Pulmonary artery endothelial cell (primary cell): ENCODE measurements at places on chromosomes 2 and 18. TPM values are rescaled to one million over a fixed set of nuclear protein-coding genes. Genes with fewer than 3 reads are reported as not detected.

- DNase-seq, result no peak
These were observed 72.4 kb downstream of the ID2 start for GRCh38 chr2:8754106-8754776.

- peak; percentile 20 for DNase-seq
These were observed 231.3 kb downstream of the ZRANB3 start for GRCh38 chr2:135299658-135300244.

OTX1 gene
- total RNA-seq, result 0.11 and 0.33 TPM in 2 replicates

SLC9A4 gene
- not detected in 2 replicates for total RNA-seq
